ENCODE measurements at places on chromosomes 4 and X.

GRCh38 chr4:1192493-1193205 lies 20.3 kb upstream of the SPON2 start:
- DNase-seq: no peak

- no peak for DNase-seq
Measured at GRCh38 chr4:98921292-98921691, 7.6 kb downstream of the EIF4E start.

- no peak for DNase-seq
Measured at GRCh38 chrX:115378471-115378870, 89.0 kb downstream of the LUZP4 start.

DNA sequence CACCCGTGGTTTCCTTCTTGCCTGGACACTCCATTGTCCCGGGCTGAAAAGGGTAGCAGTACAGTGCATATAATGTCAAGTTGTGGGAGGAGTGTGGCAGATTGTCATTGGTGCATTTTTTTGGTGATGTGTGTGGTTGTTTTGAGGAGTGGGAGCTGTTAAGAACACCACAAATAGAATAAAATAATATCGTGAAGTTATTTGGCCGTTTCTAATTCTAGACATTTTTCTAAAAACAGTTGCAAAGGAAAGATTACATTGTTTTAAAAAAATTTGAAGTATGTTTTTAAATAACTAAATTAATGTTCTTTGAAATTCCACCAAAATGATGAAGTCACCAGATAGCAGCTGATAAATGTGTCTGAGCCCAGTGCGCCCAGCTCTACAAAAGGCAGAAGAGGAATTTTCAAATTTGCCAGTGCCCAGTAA lies 1.3 kb downstream of the PKD2 start:
- no peak for DNase-seq

GRCh38 chr4:140213749-140214148 lies 59.8 kb upstream of the MAML3 start:
- DNase-seq: no peak

- DNase-seq: no peak
Measured at GRCh38 chrX:65509400-65509799, 25.2 kb downstream of the LAS1L start.

DNA sequence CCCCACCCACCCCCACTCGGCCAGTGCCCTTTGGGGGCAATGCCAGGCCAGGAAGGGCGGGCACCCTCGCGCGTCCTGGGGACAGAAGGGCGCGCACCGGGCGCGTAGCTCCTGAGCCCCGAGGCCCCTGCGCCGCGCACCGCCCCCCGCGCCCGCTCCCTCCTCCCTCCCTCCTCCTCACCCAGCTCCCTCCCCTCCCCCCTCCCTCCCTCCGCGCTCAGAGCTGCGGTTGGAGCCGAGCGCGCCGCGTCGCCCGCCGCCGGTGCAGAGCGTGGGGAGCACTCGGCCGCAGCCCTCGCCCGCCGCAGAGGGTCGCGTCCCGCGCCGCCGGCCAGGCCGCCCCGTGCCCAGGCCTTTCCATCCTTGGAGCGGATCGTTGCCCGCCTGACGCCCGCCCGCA lies at the start of gene ATP2B3:
ATP2B3 (plus strand) TSS at position 220 of the 400 bp plus-strand sequence. CDS start 18,606 bp downstream, outside the sequence.
- DNase-seq: no peak

Measured in AG04450 (cell line).